ENCODE measurements at places on chromosomes 4 and X.

DNA sequence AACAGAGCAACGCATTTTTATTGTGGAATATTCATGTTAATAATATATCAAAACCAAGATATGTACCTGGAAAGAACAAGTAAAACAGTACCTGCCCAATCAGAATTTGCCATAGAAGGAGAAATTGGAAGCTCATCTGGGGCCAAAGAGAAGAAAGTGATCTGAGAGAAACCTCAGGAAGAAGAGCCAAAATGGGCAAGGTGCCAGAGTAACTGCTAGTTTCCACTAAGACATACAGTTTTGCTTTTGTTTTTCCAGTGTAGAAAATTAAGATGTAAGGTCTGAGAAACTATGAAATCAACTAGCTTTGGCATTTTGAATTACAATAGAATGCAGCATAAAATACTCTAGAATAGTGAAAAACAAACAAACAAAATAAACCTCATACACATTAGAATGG lies 2201.2 kb downstream of the ARAP2 start:
- DNase-seq = no peak

DNA sequence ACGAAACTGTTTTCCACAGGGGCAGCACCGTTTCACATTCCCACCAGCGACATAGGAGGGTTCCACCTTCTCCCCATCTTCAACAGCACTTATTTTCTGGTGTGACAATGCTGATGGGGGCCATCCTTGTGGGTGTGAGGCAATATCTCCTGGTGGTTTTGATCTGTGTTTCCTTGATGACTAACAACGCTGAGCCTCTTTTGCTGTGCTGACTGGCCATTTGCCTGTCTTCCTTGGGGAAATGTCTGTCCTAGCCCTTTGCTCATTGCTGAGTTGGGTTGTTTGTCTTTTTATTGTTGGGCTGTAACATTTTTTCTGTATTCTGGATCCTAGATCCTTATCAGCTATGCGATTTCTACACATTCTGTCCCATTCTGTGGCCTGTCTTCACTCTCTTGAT lies 33.7 kb downstream of the ATP2B3 start:
- DNase-seq = no peak

DNA sequence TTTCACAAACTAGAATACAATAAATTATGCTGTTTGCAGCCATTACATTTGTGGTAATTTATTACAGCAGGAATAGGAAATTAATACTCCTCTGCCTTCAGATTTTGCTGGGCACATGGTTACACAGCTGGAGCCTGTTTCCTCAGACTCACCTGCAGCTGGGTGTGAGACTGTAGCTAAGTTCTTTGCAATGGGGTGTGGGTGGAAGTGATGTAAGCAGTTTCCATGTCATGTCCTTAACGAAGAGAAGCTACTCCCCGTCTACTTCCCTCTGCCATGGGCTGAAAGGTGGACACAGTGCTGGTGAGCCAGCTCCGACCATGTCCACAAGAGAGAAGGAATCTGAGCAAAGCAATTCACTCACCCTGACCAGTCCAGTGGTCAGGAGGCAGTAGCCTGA lies 18.2 kb downstream of the SH3KBP1 start:
- no peak for DNase-seq

GRCh38 chr4:21554500-21554899 lies 394.1 kb downstream of the KCNIP4 start:
- no peak for DNase-seq

- DNase-seq = peak; percentile 72
These were observed 72.9 kb upstream of the ENOX2 start for GRCh38 chrX:130975947-130976346.

- no peak for DNase-seq
These were observed 48.0 kb downstream of the MAGEA9 start for GRCh38 chrX:149829751-149830191.

DNA sequence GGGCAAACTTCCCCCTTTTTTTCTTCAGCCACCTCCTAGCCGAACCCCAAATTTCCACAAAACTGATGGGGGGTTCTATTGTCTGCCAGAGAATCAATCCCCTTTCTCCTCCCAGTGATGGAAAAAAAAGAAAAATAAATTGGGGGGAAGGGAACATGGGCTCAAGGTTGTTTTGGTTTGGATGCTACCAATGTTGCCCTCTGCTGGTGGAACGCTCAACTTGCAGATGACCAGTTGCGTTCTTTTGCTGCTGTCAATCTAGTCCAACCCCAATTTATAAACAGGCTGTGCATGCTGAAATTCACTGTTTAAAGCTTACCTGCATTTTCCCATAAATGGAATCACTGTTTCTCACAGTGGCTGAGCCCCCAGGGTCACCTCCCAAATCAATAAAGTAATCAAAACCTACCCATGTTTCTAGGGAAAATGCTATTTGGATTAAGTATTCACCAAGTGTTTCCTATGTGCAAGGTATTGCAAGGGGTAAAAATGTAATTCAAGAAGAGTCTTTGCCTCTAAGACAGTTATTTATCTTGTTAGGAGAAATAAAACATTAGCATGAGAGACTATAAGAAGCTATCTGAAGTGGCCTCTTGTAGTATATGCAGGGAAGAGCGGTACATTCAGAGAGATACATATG lies 116.7 kb upstream of the TMEM164 start:
- DNase-seq = peak; percentile 78

- no peak for DNase-seq
These were observed 141.7 kb downstream of the GPAT3 start for GRCh38 chr4:83677656-83678055.

DNA sequence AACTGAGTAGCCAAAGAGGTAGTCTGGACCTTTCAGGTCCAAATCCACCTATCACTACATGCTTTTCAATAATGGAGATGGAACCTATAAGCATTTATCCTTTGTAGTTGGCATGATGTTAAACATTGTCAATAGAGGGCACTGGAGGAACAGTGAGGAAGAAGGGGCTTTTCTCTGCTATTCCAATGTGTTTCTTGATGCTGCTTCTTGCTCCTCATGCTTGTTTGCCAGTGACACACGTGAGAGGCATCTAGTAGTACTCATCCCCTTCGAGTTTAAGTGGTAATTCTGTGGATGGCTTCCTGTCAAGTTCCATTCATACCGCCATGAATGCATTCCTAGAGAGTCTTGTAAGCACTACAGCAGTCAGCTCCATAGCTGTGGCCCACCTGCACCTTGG lies 84.0 kb downstream of the NAA11 start:
- DNase-seq = peak; percentile 15

DNA sequence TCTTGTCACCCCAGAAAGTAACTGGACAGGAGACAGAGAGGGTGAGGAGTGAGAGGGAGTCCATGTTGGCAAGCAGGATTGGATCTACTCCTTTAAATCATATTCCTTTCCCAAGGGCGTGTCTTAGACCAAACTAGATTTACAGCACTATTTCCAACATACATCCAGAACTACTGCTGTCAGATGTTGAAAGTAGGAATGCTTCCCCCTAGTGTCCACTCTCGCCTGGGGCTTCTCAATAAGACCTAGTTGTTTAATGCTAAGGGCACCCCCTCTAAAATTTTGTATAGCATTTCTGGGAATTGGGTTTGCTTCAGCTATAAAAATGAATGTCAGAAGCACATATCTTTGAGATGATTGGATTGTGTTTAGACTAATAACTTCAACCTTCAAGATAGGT lies 13.3 kb downstream of the OFD1 start:
- DNase-seq = peak; percentile 29

DNA sequence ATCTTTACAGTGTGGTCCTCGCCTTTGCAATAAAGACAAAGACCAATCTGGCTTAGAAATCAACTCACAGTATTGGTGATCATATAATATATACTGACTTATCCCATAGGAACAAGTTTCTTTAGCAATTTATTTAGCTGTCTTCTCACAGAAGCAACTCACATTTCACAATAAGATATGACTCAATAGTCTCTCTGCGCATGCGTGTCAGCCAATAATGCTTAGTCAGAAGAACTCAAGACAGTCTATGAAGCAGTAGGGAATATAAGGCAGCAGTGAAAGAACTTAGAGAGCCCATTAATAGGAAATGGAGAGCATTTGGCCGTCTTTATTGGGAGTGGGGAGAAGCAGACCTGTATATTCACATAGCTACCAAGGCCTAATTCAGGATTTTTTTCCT lies 216.7 kb downstream of the IL13RA2 start:
- DNase-seq = no peak

- DNase-seq = no peak
These were observed 330.3 kb upstream of the FAM241A start for GRCh38 chr4:111814961-111815360.

GRCh38 chrX:154379569-154379951 lies 465 bp downstream of the EMD start:
- no peak for DNase-seq

- DNase-seq = no peak
These were observed 109.0 kb upstream of the DDIT4L start for GRCh38 chr4:100299046-100299840.

DNA sequence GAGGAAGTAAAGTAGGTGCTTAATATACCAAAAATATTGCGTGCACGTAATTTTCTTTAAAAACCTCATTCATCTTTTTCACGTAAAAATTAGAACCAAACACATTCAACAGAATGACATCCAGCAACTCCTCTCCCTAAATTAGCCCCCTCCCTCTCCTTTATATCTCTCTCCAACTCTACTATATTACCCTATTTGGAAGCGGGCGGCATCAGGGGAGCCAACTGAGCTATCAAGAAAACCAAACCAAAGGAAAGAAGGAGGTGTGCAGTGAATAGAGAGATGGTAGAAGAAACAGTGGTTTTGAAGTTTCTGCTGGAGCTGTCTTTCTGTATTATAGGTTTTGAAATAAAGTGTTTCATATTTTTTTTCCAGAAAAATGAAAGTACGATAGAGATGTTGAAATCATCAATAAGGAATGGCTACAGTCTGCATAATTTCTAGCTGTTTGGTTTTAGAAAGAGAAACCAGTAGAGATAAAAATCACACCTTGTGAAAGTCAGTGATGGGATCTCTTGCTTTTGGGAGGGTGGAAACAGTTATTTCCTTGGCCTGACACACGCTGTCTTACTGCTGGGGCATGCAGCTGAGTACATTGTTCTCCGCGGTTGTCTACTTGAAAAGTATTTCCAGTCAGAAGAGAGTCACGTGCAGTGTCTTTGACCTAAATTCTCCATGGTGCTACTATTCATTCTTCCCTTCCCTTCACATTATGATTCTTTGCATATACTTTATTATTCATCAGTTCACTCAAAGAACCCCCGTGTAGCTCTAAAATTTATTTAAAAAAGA lies 94.1 kb upstream of the WDR17 start:
- no peak for DNase-seq

DNA sequence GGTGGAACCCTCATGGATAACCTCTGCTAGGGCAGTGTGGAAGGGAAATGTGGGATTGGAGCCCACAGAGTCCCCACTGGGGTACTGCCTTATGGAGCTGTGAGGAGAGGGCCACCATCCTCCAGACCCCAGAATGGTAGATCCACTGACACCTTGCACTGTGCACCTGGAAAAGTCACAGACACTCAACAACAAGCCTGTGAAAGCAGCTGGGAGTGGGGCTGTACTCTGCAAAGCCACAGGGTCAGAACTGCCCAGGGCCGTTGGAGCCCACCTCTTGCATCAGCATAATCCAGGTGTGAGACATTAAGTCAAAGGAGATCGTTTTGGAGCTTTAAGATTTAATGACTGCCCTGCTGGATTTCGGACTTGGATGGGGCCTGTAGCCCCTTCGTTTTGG lies 11.6 kb downstream of the ARMCX5 start:
- no peak for DNase-seq

DNA sequence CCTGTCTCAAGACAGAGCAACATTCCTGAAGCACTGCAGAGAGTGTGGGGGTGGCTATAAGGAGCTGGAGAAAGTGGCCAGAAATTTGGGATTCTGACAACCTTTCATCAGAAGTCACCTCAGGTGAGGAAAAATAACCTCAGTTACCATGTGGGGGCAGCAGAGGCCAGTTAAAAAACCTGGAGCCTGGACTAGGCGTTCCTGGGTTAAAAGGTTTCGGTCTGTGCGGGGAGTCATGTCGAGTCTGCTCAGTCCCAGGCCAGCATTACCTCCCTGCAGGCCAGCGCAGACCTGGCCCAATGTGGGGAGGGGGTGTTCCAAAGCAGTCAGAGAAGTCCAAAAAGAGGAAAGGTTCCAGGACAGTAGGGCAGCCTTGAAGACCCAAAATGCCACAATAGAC lies 10.9 kb upstream of the NALF2 start:
- DNase-seq = peak; percentile 61

DNA sequence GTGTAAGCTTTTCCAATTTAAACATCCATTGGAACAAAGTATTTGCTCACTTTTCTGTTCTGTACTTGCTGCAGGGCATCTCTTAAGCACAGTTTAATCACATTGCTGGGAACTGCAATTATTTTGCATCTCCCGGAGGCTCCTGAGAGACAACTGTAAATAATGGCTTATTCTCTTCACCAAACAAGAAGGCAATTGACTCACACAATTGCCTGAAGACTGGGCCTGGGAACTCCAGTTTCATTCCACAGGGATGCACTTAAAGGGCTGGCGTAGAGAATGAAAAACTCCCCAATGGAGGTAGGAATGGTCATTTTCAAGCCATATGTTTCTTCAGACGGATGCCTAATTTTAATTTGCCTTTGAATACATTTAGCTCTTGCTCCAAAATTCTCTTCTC lies 29.5 kb downstream of the TFDP3 start:
- no peak for DNase-seq

GRCh38 chrX:48971249-48972219 lies at the start of gene KCND1:
Gene KCND1 (minus strand): TSS chrX:48971844. CDS start chrX:48970271, 1,573 bp downstream.
- no peak for DNase-seq

GRCh38 chrX:2313864-2314640 lies 186.7 kb downstream of the DHRSX start:
- DNase-seq = no peak

DNA sequence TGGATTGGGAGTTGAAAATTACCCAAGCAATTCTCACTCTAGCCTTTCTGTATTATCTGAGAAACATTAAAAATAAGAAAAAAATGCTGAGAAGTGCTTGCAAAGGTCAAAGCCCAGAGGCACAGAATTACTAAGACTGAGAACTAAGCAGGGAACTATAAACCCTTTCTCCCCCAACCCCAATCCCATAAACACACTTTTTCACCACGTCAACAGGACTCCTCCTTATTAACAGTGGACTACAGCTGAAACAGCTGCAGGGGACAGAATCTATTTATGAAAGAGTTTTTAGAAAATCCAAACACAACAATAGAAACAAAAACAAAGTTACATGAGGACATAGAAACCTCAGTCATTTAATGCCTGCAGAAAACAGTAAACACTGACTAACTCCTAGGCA lies 984.1 kb downstream of the TRAM1L1 start:
- no peak for DNase-seq

- DNase-seq = no peak
These were observed 72.9 kb downstream of the SHOX start for GRCh38 chrX:703466-703865.

DNA sequence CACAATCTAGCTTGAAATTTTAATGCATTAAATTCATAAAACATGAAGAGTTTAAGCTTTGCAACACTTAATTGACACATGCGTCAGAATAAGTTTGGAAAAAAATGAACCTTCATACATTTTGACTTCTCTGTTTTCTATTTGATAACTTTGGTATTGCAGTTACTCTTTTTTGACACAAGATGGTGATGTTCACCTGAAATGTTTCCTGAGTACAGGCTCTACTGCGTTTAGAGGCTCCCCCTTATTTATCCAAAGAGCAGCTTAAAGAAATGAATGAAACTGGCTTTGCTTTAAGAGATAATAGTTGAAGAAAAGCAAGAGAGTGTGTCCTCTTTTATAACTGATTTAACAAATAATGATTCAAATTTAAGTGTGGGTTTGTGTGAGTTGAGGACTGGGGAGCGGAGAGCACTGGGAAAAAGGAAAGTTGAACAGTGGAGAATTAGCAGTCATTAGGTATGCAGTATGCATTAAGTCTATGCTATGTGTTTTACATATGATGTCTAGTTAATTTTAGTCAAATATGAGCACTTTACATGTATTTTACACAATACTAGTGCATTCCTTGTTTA lies 180.6 kb upstream of the NUDT6 start:
- peak; percentile 35 for DNase-seq

- DNase-seq = no peak
These were observed 76.8 kb downstream of the PPP2R2C start for GRCh38 chr4:6395466-6396228.
